NCI-H1092 (cell line): ENCODE measurements at places on chromosomes 16 and 17.
A peak's percentile ranks its signal among the peaks of the same experiment; 100 is the strongest.

DNA sequence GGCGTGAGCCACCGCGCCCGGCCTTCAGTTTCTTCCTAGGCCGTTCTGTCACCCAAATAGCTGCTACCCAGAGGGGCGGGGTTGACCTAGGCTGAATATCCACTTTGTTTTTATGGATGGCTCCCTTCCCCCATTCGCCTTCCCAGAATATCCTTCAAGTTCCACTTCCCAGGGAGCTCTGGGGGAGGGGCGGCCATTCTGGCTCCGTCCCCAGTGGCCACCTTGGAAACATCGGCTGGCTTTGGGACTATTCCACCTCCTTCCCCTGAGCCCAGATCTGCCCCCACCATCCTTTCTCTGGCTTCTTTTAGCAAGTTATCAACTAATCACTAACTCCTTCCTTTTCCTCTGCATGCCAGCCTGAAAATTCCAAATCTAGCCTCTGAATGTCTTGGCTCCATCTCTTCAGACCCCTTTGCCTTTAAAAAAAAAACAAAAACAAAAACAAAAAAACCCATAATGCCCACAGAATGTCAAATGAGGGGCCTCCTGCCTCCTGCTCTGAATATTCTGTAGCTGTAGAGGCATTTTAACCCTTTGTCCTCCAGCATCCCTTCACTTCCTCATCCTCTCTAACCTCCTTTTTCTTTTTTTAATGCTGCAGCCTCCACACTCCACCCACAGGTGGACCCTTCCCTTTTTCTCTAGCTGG is 6.4 kb downstream of the ATP1B2 start:
- no peak for DNase-seq

DNA sequence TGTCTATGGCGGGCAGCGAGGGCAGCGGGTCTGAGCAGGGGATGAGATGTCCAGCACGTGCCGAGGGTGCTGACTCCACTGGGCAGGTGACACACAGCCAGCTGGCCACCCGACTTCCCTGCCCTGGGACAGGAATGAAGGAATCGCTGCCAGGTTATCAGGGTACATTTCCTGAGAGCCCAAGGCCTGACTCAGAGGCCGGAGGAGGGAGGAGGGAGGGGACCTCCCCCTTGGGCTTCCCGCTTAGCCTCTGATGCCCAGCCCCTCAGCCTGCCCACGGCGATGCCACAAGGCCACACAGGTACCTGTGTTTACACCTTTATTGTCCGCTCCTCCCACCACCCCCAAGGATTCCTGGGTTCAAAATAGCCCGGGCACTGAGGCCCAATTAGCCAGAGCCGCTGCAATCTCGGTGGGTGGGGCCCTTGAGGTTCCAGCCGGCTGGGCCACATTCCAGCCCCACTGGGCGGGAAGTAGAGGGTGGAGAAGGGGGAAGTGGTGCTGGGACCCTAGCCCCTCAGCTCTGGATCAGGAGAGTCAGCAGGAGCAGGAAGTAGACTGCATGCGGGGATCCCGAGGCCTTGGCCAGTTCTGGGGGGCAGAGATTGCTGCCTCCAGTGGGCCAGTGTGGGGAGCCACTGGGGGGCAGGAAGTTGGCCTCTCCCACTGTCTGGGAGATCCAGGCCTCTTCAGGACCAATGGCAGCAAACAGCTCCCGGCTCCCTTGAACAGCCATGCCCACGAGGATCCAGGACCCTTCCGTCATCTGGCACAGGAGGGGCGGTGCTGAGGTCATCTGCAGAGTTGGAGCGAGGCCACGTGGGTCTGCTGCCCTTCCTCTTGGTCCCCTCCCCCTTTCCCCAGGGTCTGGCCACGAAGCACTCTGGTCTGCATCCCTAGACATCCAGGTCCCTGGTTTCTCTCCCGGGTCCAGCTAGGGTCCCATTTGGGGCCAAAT is 3.4 kb upstream of the PRSS8 start:
- no peak for DNase-seq

DNA sequence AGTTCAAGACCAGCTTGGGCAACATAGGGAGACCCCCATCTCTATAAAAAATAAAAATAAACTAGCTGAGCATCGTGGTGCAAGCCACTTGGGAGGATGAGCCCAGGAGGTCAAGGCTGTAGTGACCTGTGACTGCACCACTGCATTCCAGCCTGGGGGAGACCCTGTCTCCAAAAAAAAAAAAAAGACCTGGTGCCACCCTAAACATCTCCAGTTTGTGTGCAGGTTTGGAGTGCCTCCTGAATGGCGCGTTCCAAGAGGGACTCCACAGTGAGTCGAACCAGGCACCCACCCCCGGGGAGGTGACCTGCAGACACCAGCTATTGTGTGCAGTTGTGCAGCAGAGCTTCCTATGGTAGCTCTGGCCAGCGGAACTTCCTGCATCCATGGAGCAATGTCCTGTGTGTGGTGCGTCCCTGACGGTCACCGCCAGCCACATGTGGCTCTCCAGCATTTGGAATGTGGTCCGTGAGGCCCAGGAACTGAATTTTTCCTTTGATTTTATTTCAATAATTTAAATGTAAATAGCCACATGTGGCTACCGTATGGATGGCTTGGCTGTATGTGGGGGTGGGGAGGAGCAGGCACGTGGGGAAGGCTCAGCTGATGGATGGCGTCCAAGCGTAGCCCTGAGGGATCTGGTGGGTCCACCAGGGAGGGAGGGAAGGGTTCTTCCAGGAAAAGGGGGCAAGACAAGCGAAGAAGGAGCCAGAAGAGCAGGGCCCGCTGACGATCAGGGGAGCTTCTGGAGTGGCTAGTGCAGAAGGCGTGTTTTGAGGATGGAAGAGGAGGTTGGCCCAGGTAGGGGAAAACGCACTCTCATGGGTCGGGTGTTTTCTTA is 107.1 kb upstream of the GSE1 start:
- no peak for DNase-seq

GRCh38 chr16:49994006-49994405 is 31.0 kb upstream of the CNEP1R1 start:
- DNase-seq, result no peak

DNA sequence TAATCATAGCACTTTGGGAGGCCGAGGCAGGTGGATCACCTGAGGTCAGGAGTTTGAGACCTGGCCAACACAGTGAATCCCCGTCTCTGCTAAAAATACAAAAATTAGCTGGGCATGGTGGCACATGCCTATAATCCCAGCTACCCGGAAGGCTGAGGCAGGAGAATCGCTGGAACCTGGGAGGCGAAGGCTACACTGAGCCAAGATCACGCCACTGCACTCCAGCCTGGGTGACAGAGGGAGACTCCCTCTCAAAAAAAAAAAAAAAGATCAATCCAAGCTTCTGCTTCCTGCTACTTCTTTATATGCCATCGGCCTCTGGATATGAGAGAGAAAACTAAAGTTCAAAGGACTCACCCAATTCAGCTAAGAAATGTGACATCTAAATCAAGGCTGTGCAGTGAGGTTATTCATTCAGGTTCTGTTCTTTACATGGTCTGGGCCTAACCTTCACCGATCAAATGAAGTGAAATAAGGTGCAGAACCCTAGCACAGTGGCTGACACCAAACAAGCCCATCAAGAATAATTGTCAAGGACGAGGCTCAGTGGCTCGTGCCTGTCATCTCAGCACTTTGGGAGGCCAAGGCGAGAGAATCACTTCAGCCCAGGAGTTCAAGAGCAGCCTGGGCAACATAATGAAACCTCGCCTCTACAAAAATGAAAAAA is 25.6 kb downstream of the ZP2 start:
- DNase-seq, result no peak

DNA sequence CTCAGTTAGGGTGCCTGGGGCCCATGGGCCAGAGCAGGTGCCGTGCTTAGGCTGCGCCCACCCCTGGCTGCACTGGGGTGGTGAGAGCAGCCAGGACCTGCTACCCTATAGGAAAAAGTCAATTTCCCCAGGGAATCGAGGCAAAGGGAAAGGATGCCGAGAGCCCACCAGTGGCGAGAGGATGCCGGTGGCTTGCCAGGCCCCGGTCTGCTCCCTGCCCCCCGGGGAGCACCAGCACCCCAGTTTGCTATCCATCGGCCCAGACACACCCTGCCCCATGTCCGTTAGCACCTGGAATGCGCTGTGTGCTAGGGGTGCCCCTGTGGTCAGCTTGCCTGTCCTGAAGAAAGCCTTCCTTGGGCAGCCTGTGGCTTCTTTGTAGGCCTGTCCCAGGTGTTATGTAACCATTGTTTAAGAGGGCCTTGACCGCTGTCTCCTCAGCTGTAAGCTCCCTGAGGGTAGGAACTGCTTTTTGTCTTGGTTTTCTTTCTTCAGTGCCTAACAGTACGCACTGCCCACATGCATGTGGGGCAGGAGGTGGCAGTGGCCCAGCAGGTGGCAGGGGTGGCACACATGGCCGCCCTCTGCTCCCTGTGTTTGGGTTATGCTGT is 40.8 kb downstream of the NT5M start:
- DNase-seq, result no peak

GRCh38 chr16:30137897-30138296 is 14.9 kb upstream of the MAPK3 start:
- DNase-seq, result no peak

- no peak for DNase-seq
Observed at GRCh38 chr17:74865504-74866197, 6.0 kb upstream of the GRIN2C start.

GRCh38 chr17:80950466-80951120 is 41.0 kb upstream of the CHMP6 start:
- DNase-seq, result no peak

DNA sequence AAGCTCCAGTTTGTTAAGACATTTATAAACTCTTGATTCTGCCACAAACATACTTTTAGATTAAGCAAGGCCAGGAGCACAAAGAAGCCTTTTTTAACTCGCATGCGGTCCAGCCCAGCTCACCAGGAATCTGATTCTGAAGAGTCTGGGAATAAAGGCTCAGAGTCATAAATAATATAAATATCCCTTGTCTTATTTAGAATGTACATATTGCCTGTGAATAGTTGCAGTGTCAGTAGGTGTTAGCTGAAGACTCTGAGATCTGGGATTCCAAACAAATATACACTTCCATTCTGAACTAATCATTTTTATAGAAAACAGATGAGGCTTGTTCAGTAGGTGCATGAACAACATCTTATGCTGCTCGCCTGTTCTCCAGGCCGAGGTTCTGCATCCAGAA is 59.1 kb upstream of the ELAC2 start:
- DNase-seq, result no peak

DNA sequence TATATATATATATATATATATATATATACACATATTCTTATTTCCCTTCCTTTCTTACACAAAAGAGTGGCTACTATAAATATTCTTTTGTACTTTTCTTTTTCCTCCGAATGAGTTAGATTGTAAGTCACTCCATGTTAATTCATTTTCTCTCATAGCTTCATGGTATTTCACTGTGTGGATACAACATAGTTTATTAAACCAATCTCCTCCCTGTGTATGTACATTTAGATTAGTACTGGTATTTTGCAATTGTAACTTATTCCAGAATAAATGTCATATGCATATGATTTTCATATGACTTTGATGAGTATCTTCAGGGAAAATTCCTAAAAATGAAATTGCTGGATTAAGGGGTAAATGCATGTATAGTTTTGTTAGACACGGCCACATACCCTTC is 20.0 kb upstream of the FA2H start:
- no peak for DNase-seq

DNA sequence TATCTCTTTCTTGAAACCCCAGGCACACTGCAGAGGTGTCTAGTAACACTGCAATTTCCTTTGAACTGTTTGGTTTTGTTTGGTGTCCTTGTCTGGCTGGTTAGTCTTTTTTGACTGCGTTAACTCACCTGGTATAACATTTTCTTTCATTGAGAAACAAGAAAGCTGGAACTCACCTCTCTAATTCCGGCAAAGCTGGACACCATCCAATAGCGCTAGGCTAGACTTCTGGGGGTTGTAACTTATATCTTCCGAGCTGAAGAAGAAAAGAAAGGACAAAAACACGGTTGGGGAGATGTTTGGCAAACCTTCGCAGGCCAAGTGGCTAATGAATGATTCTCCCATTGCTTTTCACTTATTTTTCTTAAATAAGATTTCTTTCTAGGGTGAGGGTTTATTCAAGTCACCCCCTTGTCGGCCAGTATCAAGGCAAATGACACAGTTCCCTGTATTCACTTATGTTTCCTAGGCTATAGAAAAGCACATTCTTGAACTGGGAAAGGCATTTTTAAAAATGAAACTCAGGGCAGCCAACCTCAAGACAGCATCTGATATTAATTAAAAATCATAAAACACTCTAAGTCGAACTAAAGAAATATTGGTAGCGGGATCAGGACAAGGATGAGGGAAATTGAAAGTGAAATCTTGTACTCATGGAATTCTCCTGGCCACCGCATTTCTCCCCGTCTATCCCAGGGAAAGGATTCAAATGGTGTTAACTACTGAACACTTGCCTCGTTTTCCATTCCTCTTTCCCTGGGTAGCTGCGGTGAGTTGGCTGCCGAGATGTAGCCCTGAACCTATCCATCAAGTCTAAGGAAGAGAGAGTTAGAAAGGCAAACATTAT is 95.9 kb upstream of the ZFHX3 start:
- no peak for DNase-seq

DNA sequence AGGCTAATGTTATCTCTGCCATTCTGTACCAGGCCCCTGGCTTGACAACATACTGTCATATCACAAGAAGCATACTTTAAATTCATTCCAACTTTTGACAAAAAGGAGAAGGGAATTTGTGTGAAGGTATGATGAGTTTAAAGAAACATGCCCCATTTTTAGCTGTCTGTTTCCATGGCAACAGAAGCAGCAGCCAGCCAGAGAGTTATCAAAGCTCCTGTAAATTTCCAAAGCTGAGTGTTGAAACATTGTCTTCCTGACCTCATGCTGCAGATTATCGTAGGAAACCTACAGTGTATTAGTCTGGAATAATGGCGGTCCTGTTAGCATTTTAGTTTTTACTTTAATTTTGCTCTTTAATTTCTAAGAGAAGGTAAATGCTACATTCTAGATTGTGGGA is 124.9 kb downstream of the MRTFB start:
- no peak for DNase-seq

DNA sequence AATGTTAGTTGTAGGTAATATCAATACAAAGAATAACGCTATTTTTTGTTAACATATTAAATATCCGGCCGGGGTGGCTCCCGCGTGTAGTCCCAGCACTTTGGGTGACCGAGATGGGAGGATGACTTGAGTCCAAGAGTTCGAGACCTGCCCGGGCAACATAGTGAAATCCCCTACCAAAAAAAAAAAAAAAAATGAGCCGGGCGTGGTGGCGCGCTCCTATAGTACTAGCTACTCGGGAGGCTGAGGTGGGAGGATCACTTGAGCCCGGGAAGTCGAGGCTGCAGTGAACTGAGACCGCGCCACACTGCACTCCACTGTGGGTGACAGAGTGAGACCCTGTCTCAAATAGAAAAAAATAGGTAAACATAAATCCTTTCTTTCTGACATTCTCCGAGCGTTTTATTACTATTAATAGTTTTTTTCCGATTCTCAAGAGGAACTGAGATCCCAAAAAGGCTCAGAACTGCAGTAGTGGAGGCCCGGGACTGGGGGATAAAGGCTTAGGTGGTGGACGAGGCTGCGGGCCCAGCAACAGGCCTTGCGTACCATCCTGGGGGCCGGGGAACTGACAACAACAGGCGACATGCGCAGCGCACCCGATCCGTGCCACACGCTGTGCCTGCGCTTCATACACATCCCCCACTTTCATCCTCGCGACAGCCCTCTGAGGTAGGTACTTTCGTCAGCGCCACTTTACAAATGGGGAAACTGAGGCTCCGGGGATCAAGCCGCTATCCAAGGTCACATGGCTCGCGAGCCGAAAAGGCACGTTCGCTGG is 919 bp downstream of the N4BP1 start:
- peak; percentile 48 for DNase-seq
